Transverse colon (tissue), 4 donors: ENCODE measurements at places on chromosomes 5 and 9.

GRCh38 chr5:138033907-138034306 lies 1.0 kb upstream of the FAM13B start:
- H3K27me3 ChIP-seq: no peaks in the 10 kb centered on the region
- H3K4me3 ChIP-seq: peak overlapping the region; percentile 93
- H3K36me3 ChIP-seq: no peaks in the 10 kb centered on the region
- no peaks in the 10 kb centered on the region for H3K4me1 ChIP-seq

GRCh38 chr9:130421802-130422276 lies 22.9 kb upstream of the ASS1 start:
- H3K4me1 ChIP-seq: no peaks in the 10 kb centered on the region
- no peak overlapping the region for H3K4me3 ChIP-seq
- H3K36me3 ChIP-seq: no peaks in the 10 kb centered on the region
- H3K27me3 ChIP-seq: no peaks in the 10 kb centered on the region
- DNase-seq: no peak
- H3K27ac ChIP-seq: no peak overlapping the region

GRCh38 chr9:132288966-132289365 lies 65.8 kb downstream of the SETX start:
- no peaks in the 10 kb centered on the region for H3K27me3 ChIP-seq
- H3K4me3 ChIP-seq: no peak overlapping the region
- DNase-seq: no peak
- H3K36me3 ChIP-seq: no peaks in the 10 kb centered on the region
- no peaks in the 10 kb centered on the region for H3K4me1 ChIP-seq
- H3K27ac ChIP-seq: no peak overlapping the region

GRCh38 chr5:143921525-143922311 lies 109.8 kb downstream of the HMHB1 start:
- no peak overlapping the region for H3K4me3 ChIP-seq
- no peaks in the 10 kb centered on the region for H3K36me3 ChIP-seq
- no peak overlapping the region for H3K27ac ChIP-seq
- no peaks in the 10 kb centered on the region for H3K4me1 ChIP-seq
- no peak for DNase-seq
- no peaks in the 10 kb centered on the region for H3K27me3 ChIP-seq

DNA sequence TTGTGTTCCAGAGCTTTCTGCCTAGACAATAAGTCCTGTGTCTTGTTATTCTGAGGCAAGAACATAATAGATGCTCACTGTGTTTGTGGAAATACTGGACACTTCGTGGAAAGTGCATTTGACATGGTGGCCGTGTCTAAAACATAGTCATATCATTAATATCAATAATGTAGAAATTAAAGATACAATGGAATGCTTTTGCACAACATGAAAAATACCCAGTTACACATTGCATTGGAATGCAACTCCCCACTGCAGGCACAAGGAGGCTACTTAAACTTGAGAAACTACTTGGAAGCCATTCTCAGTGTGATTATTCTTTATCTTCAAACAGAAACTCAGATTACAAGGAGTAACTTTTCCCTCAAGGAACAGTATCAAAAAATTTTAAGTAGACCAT lies 145.3 kb upstream of the ZNF462 start:
- H3K27me3 ChIP-seq: no peaks in the 10 kb centered on the region
- H3K4me1 ChIP-seq: peaks cover 8% of the 10 kb centered on the region
- no peak overlapping the region for H3K4me3 ChIP-seq
- H3K36me3 ChIP-seq: no peaks in the 10 kb centered on the region

DNA sequence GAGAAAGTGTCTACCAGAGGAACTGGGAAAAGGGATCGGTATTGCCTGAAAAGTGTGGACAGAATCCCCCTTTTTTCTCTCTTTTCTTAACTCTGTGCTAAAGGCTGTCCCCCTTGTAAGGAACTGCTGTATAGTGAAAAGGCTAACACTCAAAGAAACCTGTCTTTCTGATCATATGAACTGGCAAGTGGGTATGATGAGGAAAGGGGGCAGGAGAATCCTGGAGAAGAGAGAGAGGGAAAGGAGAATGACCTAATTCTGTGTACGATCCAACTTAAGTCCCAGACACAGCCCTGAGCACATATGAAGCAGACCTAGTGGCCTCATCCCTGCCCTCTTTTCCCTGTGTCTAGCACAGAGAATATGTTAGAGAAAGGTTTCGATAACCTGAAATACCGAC lies 967 bp downstream of the ANKRD31 start:
- no peak overlapping the region for H3K27ac ChIP-seq
- no peaks in the 10 kb centered on the region for H3K36me3 ChIP-seq
- H3K27me3 ChIP-seq: no peaks in the 10 kb centered on the region
- H3K4me3 ChIP-seq: no peak overlapping the region

GRCh38 chr5:120260651-120261050 lies 203.4 kb upstream of the PRR16 start:
- no peak overlapping the region for H3K4me3 ChIP-seq
- DNase-seq: no peak
- H3K27ac ChIP-seq: no peak overlapping the region
- no peaks in the 10 kb centered on the region for H3K4me1 ChIP-seq

DNA sequence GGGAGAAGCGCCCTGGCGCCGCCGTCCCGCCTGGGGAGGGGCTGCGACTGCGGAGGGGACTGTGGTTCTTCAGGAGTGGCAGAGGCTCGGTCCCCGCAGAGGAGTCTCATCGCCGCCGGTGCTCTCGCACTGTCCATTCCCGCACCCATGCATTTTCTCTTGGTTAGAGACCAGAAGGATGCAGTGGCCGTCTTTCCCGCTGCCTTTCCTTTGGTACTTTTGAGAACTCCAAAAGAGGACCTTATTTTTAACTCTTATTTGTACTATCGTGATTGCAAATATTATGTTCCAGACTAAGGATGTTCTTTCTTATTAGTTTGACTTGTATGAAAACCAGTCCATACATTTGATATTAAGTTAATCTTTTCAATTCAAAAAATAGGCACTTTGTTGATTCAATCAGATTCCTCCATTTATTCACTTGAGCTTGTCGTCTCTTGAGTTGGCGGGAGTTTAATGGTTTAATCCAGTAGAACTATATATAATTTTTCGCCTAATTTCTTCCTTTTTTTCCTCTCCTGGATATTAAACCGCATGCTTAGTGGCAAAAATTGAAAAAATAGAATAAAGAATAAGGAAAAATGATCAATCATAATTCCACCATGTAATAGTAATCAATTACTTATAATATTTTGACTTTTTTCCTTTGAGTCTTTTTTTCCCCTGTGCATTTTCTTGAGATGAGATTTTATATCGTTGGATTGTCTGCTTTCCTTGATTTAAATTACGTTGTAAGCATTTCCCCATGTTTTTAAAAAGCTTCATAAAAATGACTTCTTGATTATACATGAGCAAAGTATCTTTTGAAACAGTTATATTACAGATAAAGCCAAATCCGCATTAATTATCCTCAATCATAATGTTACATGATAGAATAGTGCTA lies 861 bp downstream of the ZFYVE16 start:
- peaks cover 43% of the 10 kb centered on the region for H3K4me1 ChIP-seq
- no peaks in the 10 kb centered on the region for H3K36me3 ChIP-seq
- H3K27me3 ChIP-seq: no peaks in the 10 kb centered on the region
- DNase-seq: peak; percentile 69
- peak overlapping the region; percentile 94 for H3K27ac ChIP-seq

GRCh38 chr5:138111937-138112336 lies 27.3 kb downstream of the NME5 start:
- H3K4me1 ChIP-seq: no peaks in the 10 kb centered on the region
- H3K27me3 ChIP-seq: peaks cover 5% of the 10 kb centered on the region
- H3K4me3 ChIP-seq: no peak overlapping the region
- no peak for DNase-seq
- H3K27ac ChIP-seq: peak overlapping the region; percentile 6

- H3K4me3 ChIP-seq: no peak overlapping the region
- H3K27ac ChIP-seq: no peak overlapping the region
- no peaks in the 10 kb centered on the region for H3K4me1 ChIP-seq
- no peak for DNase-seq
- no peaks in the 10 kb centered on the region for H3K36me3 ChIP-seq
- no peaks in the 10 kb centered on the region for H3K27me3 ChIP-seq
These were observed 27.3 kb upstream of the FER start for GRCh38 chr5:108720391-108720790.

DNA sequence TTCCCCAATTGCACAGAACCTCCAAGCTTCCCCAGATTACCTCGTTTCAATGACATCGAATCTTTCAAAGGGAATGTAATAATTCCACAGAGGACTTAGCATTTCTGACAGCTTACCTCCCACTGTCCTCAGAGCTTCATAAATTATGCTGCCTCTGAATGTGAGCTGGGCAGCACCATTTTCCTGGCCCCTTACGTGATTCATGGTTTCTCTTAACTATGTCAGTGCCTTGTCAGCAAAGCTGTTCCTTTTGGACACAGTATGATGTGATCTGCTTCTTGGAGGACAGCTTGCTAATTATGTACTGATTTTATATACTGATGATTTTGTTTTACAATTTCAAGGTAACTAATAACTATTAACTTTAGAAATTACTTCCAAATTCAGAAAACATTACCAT lies 27.7 kb upstream of the SSBP2 start:
- H3K27ac ChIP-seq: peak overlapping the region; percentile 83
- peaks cover 16% of the 10 kb centered on the region for H3K4me1 ChIP-seq

DNA sequence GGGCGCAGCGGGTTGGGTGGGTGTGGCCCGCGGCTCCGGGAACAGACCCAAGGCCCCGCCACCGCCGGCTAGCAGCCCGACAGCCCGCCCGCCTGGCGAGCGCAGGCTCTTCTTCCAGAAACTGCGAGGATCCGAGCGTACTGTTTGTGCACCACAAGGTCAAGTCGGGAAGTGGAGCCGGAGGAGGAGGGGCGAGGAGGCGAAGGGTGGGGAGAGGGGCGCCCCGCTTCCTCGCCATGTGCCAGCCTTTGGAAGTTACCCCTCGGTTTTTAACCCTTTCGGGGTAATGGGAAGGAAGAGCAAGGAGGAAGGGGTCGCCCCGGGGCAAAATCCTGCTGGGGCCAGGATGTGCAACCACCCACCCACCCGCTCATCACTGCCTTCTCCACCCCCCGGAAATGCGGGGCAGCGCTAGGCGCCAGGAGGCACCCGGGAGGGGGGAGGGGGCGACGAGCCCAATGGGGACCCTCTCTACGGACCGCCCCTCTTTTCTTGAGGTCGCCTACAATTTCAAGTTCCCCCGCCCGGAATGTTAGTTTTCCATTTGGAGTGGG lies 1.1 kb upstream of the JADE2 start:
- DNase-seq: peak; percentile 90
- H3K36me3 ChIP-seq: no peaks in the 10 kb centered on the region
- no peaks in the 10 kb centered on the region for H3K27me3 ChIP-seq
- H3K27ac ChIP-seq: peak overlapping the region; percentile 99
- H3K4me3 ChIP-seq: peak overlapping the region; percentile 86

DNA sequence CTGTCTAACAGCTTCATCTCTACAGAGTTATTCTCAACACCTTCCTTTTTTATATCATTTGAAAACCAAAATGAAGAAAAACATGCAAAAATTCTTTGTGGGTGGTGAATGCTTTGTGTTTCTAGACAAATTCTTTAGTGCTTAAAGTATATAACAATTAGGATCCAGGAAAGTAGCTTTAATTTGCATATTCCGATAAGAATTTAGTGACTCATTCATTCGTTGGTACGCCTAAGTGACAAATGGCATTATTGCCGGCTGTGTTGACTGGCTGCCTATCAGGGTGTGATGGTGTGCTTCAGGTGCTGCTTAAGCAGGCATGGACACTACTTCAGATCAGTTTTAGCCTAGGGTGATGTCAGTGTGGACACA lies 35.2 kb downstream of the LMNB1 start:
- DNase-seq: no peak
- H3K36me3 ChIP-seq: no peaks in the 10 kb centered on the region
- no peaks in the 10 kb centered on the region for H3K4me1 ChIP-seq

- H3K27ac ChIP-seq: no peak overlapping the region
- H3K27me3 ChIP-seq: no peaks in the 10 kb centered on the region
- no peaks in the 10 kb centered on the region for H3K36me3 ChIP-seq
- DNase-seq: no peak
- no peak overlapping the region for H3K4me3 ChIP-seq
- H3K4me1 ChIP-seq: no peaks in the 10 kb centered on the region
These were observed 131.0 kb upstream of the BRINP1 start for GRCh38 chr9:119500072-119500771.

- no peaks in the 10 kb centered on the region for H3K27me3 ChIP-seq
- H3K27ac ChIP-seq: no peak overlapping the region
- no peak for DNase-seq
- no peaks in the 10 kb centered on the region for H3K36me3 ChIP-seq
These were observed 6.9 kb upstream of the GLIS3 start for GRCh38 chr9:4306777-4307121.

- peaks cover 5% of the 10 kb centered on the region for H3K27me3 ChIP-seq
- no peak overlapping the region for H3K27ac ChIP-seq
- no peak for DNase-seq
These were observed 38.2 kb upstream of the ARSB start for GRCh38 chr5:79023348-79023747.

DNA sequence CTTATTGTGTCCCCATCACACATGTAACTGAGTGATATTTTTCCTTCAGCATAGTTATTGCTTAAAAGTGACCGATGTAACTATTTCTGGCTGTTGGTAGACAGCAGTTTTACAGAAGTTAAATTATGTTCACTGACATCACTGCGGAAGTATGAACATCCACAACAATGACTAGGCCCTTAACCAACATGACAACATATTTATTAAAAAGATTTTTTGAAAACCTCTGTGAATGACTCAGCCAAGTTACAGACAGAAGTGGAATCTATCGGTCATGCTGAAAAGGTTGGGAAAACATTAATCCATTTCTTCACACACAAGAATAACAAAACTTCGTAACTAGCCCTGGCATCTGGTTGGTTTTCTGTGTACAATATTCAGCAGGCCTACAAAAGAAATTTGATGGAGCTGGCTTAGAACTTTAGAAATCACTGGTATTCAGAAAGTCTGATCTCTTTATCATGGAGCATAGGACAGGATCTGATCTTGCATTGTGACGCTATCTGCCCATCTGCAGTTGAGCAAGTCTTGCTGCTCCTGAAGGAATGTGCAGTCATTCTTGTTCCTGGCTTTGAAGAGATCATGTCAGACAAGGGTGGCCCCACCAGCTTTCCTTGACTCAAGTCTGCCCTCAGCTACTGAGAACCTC lies 6.5 kb downstream of the GLIS3 start:
- H3K4me1 ChIP-seq: peaks cover 22% of the 10 kb centered on the region
- no peaks in the 10 kb centered on the region for H3K36me3 ChIP-seq
- no peak overlapping the region for H3K4me3 ChIP-seq
- H3K27ac ChIP-seq: peak overlapping the region; percentile 59

- H3K4me1 ChIP-seq: peaks cover 10% of the 10 kb centered on the region
- H3K27me3 ChIP-seq: no peaks in the 10 kb centered on the region
- no peak overlapping the region for H3K27ac ChIP-seq
- no peak for DNase-seq
- H3K36me3 ChIP-seq: no peaks in the 10 kb centered on the region
These were observed 433.9 kb upstream of the ZNF608 start for GRCh38 chr5:125180231-125180829.
